ENCODE measurements at places on chromosomes 2 and 18. TPM values are rescaled to one million over a fixed set of nuclear protein-coding genes. Genes with fewer than 3 reads are reported as not detected.

The SP100 gene
- total RNA-seq: 129 TPM

The REG1B gene
- not detected for total RNA-seq

The CSRNP3 gene
- 6.4 TPM for total RNA-seq

DNA sequence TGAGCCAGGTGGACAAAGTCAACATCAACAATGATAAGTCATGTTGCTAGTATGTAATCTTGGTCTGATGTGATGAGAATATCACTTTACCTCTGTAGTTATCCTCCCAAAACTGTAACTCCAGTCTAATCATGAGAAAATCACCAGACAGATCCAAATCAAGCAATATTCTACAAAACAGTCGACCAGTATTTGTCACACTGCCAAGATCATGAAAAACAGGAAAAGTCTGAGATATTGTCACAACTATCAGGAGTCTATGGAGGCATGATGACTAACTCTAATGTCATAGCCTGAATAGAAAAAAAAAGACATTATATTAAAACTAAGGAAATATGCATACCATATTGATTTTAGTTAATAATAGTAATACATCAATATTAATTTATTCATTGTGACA, 1883.3 kb upstream of the CELF4 start:
- DNase-seq: no peak

- no peak for DNase-seq
Measured at GRCh38 chr2:204140246-204140645, 203.7 kb downstream of the ICOS start.

DNA sequence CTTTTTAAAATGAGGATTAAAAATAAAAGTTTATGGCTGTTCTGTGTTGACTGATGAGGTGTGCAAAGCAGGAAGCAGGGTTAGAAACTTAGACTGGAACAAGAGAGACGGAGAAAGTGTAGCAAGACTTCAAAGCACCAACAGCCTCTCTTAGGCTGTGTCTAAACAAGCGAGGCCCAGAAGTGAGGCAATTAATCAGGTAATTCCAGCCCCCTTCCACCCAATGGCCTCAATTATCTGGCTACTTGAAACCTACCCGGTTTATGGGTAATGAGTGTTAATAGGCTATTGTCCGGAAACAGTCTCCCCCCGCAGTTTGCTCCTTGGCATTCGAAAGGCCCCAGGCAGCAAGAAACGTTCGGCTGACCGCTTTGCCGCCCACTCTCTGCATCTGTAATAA, 171.7 kb upstream of the MYCN start:
- DNase-seq: no peak

GRCh38 chr2:237603718-237604362, 13.3 kb upstream of the RAB17 start:
- no peak for DNase-seq

- DNase-seq: no peak
Measured at GRCh38 chr2:178767094-178768060, 39.8 kb downstream of the TTN start.

GRCh38 chr2:54457323-54458023, 1.3 kb downstream of the SPTBN1 start:
- DNase-seq: no peak

GRCh38 chr2:197500503-197501131, 438 bp downstream of the HSPE1 start:
- no peak for DNase-seq

GRCh38 chr2:109674894-109675534, 60.9 kb downstream of the SOWAHC start:
- DNase-seq: no peak

- no peak for DNase-seq
Measured at GRCh38 chr2:28252311-28252710, 140.3 kb upstream of the FOSL2 start.
